ENCODE measurements at places on chromosomes 2 and 18. TPM values are rescaled to one million over a fixed set of nuclear protein-coding genes. Genes with fewer than 3 reads are reported as not detected.

- H3K27ac ChIP-seq = no peak overlapping the region
- no peak overlapping the region for H3K4me3 ChIP-seq
- peaks cover 12% of the 10 kb centered on the region for H3K4me1 ChIP-seq
- DNase-seq = no peak
Observed at GRCh38 chr2:43005975-43006833, 213.8 kb upstream of the HAAO start.

- no peaks in the 10 kb centered on the region for H3K36me3 ChIP-seq
- H3K27me3 ChIP-seq = no peaks in the 10 kb centered on the region
- no peak overlapping the region for H3K4me3 ChIP-seq
- no peak for DNase-seq
- no peaks in the 10 kb centered on the region for H3K4me1 ChIP-seq
- no peak overlapping the region for H3K27ac ChIP-seq
Observed at GRCh38 chr2:7270011-7270431, 352.8 kb downstream of the RNF144A start.

- DNase-seq = no peak
- no peak overlapping the region for H3K27ac ChIP-seq
- no peaks in the 10 kb centered on the region for H3K27me3 ChIP-seq
- peak overlapping the region; percentile 38 for H3K4me3 ChIP-seq
- H3K36me3 ChIP-seq = no peaks in the 10 kb centered on the region
- peaks cover 11% of the 10 kb centered on the region for H3K4me1 ChIP-seq
Observed at GRCh38 chr2:8488001-8488738, 193.7 kb upstream of the ID2 start.

The LRP2 gene
- total RNA-seq = 0.04 TPM

DNA sequence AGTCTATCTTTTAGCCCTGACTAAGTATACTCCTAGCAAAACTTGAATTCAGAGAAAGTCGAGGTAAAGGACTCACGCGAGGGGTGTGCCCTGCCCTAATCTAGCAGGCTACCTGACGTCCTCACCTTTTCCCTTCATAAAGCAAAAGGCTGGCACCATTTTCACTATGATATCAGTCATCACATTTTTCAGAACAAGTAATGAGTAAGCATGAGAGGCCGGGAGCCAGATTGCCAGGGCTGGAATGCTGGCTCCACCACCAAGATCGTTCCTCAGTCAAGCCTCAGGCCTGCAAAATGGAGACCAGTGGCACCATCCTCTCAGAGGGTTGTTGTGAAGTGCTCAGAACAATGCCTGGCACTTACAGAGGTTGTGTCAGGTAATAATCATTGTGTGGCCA lies 18.7 kb upstream of the NCKAP5 start:
- no peak overlapping the region for H3K4me3 ChIP-seq
- no peaks in the 10 kb centered on the region for H3K27me3 ChIP-seq
- H3K27ac ChIP-seq = no peak overlapping the region
- no peaks in the 10 kb centered on the region for H3K4me1 ChIP-seq
- no peaks in the 10 kb centered on the region for H3K36me3 ChIP-seq

DNA sequence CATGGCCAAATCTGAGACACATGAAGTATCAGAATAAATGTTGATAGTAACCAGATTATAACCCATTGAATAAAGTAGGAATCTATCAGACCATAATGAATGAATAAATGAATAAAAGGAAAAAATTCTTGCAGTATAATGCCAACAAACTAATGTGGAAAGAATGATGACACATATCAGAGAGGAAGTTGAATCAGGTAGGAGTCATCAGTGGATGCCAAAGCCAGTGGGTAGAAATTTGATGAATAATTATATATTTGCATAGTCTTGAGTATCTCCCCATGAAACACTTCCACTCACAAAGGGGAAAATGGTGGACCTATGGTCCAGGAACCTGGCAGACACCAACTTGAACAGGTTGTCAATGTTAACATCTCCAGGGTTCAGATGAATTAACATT lies 68.6 kb downstream of the GALNT3 start:
- H3K36me3 ChIP-seq = no peaks in the 10 kb centered on the region
- no peak overlapping the region for H3K4me3 ChIP-seq
- DNase-seq = no peak
- H3K27ac ChIP-seq = no peak overlapping the region
- no peaks in the 10 kb centered on the region for H3K4me1 ChIP-seq

The ARHGAP15 gene
- total RNA-seq = 16.8 TPM

The GALR1 gene
- 0.04 TPM for total RNA-seq

The SPP2 gene
- total RNA-seq = not detected

The AGXT gene
- not detected for total RNA-seq

- H3K36me3 ChIP-seq = no peaks in the 10 kb centered on the region
- no peak overlapping the region for H3K4me3 ChIP-seq
- no peak for DNase-seq
- H3K27me3 ChIP-seq = no peaks in the 10 kb centered on the region
Observed at GRCh38 chr18:52156166-52156565, 183.8 kb upstream of the DCC start.

The SNORC gene
- 0.83 TPM for total RNA-seq

DNA sequence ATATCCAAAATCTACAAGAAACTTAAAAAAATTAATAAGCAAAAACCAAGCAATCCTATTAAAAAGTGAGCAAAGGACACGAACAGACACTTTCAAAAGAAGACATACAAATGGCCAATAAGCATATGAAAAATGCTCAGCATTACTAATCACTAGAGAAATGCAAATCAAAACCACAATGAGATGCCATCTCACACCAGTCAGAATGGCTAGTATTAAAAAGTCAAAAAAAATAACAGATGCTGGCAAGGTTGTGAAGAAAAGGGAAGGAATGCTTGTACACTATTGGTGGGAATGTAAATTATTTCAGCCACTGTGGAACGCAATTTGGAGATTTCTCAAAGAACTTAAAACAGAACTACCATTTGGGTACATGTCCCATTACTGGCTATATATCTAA lies 128.8 kb upstream of the SESTD1 start:
- no peak overlapping the region for H3K4me3 ChIP-seq
- H3K4me1 ChIP-seq = no peaks in the 10 kb centered on the region
- no peaks in the 10 kb centered on the region for H3K36me3 ChIP-seq
- H3K27me3 ChIP-seq = no peaks in the 10 kb centered on the region
- no peak for DNase-seq
- H3K27ac ChIP-seq = no peak overlapping the region

DNA sequence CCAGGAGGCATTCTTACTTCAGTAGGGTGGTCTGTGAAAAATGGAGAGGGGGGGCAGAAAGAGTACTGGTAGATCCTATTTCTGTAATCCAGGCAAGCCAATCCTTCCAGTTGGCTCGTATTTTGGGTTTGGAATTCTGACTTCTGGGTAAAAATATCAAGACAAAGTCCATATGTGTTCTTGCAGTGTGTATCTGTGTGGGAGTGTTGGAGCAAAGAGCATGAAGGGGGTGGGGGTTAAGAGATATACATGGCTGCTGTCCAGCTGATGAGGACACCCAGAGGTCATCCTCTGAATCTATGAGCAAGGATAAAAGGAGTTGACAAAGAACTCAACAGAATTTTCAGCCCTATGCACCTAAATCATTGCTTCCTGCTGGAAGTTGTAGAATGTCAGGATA lies 375.8 kb upstream of the PIK3C3 start:
- no peaks in the 10 kb centered on the region for H3K36me3 ChIP-seq
- DNase-seq = no peak
- no peak overlapping the region for H3K4me3 ChIP-seq
- no peaks in the 10 kb centered on the region for H3K27me3 ChIP-seq
- no peak overlapping the region for H3K27ac ChIP-seq
- no peaks in the 10 kb centered on the region for H3K4me1 ChIP-seq

The TMEFF2 gene
- total RNA-seq = 1.5 TPM
